ENCODE measurements at places on chromosomes 5 and 9.

DNA sequence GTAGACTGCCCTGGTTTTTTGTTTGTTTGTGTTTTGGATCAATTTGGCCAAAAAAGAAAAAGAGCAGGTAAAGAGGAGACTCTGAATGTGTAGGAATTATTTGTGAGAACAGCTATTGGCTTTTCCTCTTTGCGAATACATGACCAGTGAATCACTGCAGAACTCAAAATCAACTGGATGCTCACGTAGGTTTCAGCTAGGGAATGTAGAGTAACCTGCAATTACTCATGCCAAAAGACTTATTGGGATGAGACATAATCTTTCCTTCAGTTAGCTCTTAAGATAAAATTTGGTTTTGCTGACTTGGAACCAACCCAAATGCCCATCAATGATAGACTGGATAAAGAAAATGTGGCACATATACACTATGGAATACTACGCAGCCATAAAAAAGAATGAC is 348.0 kb downstream of the NPR3 start:
- DNase-seq: peak; percentile 64

GRCh38 chr9:81848472-81848871 is 79.8 kb upstream of the SPATA31D4 start:
- DNase-seq: no peak

GRCh38 chr5:117869596-117869995 is 1118.8 kb downstream of the DTWD2 start:
- no peak for DNase-seq

DNA sequence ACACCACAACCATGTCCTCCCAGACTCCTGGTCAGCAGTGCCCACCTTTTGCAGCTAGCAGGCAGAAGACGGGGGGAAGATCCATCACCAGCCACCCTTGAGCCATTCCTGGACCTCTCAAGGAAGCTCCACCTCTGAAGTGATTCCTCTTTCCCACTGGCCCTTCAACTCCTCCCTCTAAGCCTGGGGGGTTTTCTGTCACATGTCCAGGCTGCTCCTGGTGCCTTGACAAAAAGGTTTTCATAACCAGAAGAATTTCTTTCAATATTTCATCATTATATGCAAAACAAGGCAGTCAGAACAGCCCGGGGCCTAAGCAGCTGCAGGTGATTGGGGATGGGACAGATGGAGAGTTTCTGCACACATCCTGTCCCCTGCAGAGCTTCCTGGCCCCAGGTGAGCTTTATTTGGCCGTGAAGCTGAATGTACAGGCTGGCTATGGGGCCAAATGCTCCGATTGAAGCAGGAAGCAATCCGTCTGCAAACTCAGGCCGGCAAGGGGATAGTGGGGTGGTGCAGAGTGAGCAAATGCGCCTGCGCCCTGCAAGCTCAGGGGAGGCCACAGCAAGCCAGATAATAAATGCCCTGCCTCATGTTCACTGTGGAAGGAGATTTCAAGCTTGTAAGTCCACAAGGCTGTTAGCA is 173.5 kb downstream of the C5orf15 start:
- no peak for DNase-seq

DNA sequence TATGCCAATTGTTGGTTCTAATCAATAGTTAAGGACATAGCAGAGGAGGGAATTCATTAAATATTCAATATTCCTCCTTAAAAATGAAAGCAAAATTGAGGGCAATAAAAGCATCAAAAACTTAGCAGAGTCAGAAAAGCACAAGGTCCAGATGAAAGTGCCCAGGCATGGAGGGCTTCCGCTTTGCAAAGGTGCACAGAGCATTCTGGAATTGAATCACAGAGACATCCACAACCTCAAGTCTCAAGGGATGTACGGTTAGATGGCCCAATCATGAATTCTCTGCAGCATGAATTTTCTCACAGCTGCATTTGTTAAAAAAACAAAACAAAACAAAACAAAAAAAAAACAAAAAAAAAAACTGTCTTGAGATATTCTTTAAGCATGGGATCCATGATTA is 253.7 kb downstream of the SPOCK1 start:
- no peak for DNase-seq

DNA sequence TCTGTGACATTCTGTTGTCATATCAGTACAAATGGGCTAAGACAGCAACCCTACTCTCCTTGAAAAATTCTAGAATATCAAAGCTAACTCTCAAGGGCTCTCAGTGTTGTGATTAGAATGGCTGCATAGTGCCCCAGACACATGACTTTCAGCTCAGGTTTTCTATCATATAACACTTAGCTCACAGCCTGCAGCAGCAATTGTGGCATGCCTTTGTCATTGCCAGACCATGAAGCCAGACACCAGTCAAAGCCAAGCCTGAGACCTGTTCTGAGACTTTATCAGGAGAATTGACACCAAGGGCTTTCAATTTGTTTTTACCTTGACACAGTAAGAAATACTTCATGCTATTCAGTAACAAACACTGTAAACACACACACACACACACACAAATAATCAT is 159.0 kb upstream of the SNX2 start:
- no peak for DNase-seq

GRCh38 chr5:54629115-54629514 is 111.6 kb downstream of the SNX18 start:
- no peak for DNase-seq

DNA sequence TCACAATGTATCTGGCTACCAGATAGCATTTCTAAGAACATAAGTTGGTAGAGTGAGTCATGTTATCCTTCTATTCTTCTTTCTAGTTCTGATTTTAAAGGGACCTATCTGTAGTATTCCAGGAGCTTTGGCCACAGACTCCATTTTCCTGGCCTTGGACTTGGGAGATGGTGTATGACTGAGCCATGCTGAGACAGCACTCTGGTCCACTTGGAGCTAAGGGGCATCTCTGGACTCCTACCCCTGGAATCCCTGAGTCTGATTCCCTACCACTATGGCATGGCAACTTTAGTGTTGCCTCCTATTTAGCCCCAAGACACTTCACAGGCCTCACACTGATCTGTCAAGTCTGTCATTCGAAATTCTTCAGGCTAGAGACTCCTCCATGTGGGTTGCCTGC is 58.8 kb downstream of the BAAT start:
- no peak for DNase-seq

DNA sequence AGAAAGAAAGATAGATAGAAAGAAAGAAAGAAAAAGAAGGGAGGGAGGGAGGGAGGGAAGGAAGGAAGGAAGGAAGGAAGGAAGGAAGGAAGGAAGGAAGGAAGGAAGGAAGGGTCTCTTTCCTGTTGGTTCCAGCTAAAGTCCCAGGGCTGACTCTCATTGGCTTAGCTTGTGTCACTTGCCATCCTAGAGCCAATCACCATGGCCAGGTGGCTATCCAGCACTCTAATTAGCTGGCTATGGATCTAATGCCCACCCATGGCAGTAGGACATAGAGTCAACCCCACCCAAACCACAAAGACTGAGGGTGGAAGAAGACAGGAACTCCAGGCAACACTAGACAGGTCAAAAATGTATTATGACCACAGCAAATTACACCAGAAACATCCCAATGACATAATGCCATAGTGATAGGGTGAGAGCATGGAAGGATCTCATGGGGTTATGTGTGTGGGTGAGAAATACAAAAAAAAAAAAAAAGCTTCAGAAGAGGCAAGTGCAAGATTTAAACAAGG is 10.8 kb upstream of the CPLX2 start:
- DNase-seq: no peak

- no peak for DNase-seq
Measured at GRCh38 chr5:10481241-10481935, 39.7 kb downstream of the ROPN1L start.

DNA sequence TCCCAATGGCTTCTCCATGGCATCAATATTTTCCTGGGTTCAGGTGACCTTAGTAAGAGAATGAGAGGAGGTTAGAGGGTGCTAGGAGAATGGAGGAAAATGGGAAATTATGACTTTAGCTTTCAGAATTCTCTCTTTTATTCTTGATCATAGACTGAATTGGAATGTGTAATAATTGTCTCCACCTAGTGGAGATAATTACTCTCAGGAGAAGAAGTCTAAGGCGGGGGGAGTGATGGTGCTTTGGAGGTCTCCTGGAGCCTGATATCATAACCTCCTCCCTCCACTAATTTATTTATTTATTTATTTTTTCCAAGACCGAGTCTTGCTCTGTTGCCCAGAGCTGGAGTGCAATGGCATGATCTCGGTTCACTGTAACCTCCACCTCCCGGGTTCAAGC is 221.3 kb downstream of the GRIA1 start:
- DNase-seq: no peak

DNA sequence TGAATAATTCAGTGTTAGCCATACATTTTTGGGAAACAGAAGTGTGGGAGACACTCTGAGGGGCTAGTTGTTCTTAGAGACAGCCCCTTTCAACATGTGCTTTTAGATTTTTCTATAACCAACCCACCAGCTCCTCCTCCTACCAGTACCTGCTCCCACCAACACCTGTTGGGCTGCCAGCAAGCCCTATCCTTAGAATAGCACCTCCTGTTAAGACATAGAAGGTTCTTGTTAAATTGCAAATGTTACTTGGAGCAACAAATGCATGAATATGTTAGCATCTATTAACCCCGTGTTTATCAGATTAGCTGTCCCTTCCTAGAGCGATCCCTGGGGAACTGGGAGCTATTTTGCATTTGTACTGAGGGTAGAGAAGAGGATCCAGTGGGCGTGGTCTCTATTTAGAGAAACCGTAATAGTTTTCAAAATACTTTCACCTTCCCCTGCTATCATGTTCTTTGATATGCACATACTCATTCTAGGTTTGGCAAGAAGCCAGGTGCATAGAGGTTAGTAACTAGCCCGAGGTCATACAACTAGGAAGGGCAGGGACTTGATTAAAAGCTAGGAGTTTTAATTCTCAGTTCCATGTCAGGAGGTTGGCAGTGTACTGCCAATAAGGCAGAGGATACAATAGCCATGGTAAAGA is 334.4 kb downstream of the KCTD16 start:
- DNase-seq: no peak

GRCh38 chr5:104594850-104595249 is 1032.3 kb upstream of the NUDT12 start:
- no peak for DNase-seq

DNA sequence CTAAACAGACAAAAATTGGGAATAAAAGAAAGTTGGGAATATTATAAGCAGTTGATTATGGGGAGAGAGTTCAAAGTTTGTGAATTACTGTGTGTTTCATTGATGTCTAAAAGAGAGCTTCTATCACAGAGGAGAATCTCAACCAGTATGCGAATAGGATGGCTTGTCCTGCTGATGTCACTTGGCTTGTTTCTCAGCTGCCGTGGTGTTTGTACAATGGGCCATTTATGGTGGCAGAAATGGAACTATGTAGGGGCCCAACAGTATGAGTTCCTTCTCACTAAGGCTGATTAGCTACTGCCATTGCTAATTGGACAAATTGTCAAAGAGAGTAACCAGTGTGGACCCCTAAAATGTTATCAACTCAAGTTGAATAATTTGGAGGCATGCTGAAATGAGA is 103.9 kb downstream of the ST8SIA4 start:
- DNase-seq: no peak

GRCh38 chr9:72947984-72948465 is 4.8 kb downstream of the ALDH1A1 start:
- DNase-seq: no peak

All from NCI-H226 (cell line).